ENCODE measurements at places on chromosomes 4 and X.

GRCh38 chr4:61254406-61254805 lies 54.3 kb downstream of the ADGRL3 start:
- no peak for DNase-seq

GRCh38 chr4:162265802-162266201 lies 102.0 kb upstream of the FSTL5 start:
- no peak for DNase-seq

GRCh38 chr4:109701566-109702410 lies 1.5 kb downstream of the CASP6 start:
- no peak for DNase-seq

GRCh38 chr4:24858550-24858949 lies 54.3 kb downstream of the CCDC149 start:
- no peak for DNase-seq

DNA sequence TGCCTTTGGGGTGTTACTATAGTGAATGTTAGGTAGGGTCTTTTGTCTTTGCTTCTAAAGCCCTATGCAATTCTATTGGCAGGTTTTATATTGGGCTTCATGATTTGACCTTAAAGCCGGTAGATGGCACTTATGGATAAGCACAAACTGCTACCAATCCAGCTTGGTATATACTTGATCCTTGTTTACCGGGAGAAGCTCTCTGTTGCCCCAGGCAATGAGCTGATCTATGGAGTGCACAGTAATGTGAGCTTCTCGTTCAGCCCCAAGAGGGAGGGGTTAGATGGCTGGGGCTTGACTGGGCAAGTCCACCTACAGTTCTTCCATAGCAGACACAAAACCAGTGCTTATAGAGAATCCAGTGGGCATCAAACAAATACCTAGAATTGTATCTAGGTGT lies 287.2 kb upstream of the CT83 start:
- DNase-seq, result no peak

DNA sequence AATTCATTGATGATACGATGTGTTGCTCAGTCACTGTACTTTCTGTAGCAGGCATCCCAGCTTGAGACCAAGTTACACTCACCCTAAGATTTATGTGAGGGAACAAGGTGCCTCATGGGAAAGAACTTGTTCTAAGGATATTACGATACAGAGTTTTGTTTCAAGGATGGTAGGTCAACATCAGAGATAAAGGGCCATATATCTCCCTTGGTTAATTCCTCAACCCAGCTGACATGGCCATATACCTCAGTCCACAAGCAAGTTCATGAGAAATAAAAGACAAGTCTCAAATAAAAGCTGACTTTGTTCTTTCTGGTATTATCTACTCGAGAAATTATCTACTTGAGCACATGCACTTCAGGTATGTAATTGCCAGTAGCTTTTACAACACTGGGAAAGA lies 1535.9 kb upstream of the IGFBP7 start:
- no peak for DNase-seq
